ENCODE measurements at places on chromosomes 11 and 22.

- H3K4me3 ChIP-seq, result no peak overlapping the region
- H3K36me3 ChIP-seq, result no peaks in the 10 kb centered on the region
- no peak overlapping the region for H3K27ac ChIP-seq
- peaks cover 2% of the 10 kb centered on the region for H3K4me1 ChIP-seq
Observed at GRCh38 chr22:41753984-41754383, 46.5 kb upstream of the CCDC134 start.

- no peak overlapping the region for H3K4me3 ChIP-seq
- DNase-seq, result no peak
- no peaks in the 10 kb centered on the region for H3K4me1 ChIP-seq
- peaks cover 28% of the 10 kb centered on the region for H3K27me3 ChIP-seq
- H3K36me3 ChIP-seq, result no peaks in the 10 kb centered on the region
Observed at GRCh38 chr11:2235588-2236326, 34.6 kb downstream of the ASCL2 start.

- DNase-seq, result no peak
- no peak overlapping the region for H3K4me3 ChIP-seq
- no peak overlapping the region for H3K27ac ChIP-seq
- H3K4me1 ChIP-seq, result no peaks in the 10 kb centered on the region
- H3K36me3 ChIP-seq, result no peaks in the 10 kb centered on the region
- no peaks in the 10 kb centered on the region for H3K27me3 ChIP-seq
Observed at GRCh38 chr11:98453378-98453777, 567.4 kb upstream of the CNTN5 start.

GRCh38 chr11:13928566-13929251, 33.8 kb upstream of the SPON1 start:
- H3K4me3 ChIP-seq, result no peak overlapping the region
- no peak for DNase-seq
- no peak overlapping the region for H3K27ac ChIP-seq
- peaks cover 19% of the 10 kb centered on the region for H3K36me3 ChIP-seq
- H3K4me1 ChIP-seq, result peaks cover 43% of the 10 kb centered on the region

DNA sequence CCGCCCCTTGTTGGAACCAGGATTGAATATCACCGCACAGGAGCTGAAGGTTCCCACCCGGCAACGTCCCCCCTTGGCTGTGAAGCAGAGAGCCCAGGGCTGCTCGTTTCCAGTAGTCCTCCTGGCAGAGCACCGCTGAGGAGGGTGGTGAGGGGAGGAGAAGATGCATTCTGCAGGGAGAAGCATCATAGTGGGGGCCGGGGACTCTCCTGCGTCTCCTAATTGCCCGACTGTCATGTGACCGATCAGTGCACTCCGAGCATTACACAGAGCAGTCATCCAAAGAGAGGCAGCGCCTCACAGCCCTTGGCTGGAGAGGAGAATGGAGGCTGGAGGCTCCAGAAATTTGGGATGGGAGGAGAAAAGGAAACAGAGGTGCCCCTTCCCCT, 85.0 kb upstream of the SEPTIN5 start:
- H3K36me3 ChIP-seq, result no peaks in the 10 kb centered on the region
- H3K4me3 ChIP-seq, result no peak overlapping the region
- H3K27me3 ChIP-seq, result peaks cover 35% of the 10 kb centered on the region
- no peak overlapping the region for H3K27ac ChIP-seq
- DNase-seq, result no peak
